ENCODE measurements at places on chromosomes 7 and 10.

- DNase-seq = no peak
These were observed 64.9 kb downstream of the SEC23IP start for GRCh38 chr10:119957451-119957850.

DNA sequence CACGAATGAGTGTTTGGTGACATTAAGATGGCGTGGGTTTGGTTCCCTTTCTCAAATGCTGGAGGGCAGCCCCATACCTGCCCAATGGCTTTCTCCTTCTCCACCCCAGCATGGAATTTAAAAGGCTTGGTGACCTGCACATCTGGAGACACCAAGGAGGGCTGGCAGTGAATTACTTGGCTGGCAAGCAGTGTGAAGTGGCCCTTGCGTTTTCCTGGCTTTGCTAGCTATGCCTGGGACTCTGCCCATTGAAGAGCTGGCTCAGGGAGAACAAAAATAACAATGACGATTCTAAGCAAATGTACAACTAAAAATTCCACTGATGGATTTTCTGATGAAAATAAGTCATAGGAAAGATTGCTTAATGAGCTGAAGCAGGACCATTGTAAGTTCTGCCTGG is 203.7 kb downstream of the CYP26A1 start:
- no peak for DNase-seq

GRCh38 chr10:70537398-70538194 is 59.0 kb downstream of the PALD1 start:
- DNase-seq = no peak

GRCh38 chr7:96416116-96416515 is 94.2 kb upstream of the SLC25A13 start:
- no peak for DNase-seq

GRCh38 chr7:8131694-8132605 is 130.0 kb downstream of the ICA1 start:
- no peak for DNase-seq

- DNase-seq = no peak
These were observed 101.4 kb downstream of the GPAM start for GRCh38 chr10:112082120-112082519.

- peak; percentile 58 for DNase-seq
These were observed 122.9 kb downstream of the RALA start for GRCh38 chr7:39746103-39746819.

- DNase-seq = no peak
These were observed 21.5 kb upstream of the CALD1 start for GRCh38 chr7:134757938-134758337.

DNA sequence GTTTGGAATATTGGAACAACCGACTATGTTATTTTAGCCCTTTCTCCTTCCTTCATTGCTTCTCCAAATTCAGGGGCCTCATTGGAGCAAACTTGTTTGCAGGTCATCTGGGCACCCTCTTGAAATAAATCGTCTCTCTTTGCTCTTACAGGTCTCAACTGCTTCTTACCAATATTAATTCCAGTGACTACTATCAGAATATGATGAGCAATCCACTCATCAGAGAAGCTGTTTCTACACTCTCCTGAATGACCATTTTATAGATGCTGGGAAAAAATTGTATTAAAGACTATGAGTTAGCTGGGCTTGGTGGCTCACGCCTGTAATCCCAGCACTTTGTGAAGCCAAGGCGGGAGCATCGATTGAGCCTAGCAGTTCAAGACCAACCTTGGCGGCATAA is 12.5 kb upstream of the HNRNPF start:
- no peak for DNase-seq

DNA sequence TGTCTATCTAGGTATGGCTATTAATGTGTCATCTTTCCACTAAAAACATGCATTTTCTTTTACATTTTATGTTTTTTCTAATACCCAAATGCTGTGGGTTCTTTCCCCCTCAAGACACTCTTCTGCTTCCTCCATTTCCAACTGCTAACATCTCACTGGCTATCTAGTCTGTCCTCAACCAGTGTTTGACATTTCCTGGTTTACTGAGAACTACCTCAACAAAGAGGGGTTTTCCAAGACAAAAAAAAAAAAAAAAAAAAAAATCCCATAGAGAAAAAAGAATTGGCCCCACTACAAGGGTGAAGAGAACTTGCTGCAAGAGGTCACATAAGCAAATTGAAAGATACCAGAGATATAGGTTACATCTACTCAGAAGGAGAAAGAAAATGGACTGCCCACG is 359.7 kb downstream of the CRPPA start:
- no peak for DNase-seq

DNA sequence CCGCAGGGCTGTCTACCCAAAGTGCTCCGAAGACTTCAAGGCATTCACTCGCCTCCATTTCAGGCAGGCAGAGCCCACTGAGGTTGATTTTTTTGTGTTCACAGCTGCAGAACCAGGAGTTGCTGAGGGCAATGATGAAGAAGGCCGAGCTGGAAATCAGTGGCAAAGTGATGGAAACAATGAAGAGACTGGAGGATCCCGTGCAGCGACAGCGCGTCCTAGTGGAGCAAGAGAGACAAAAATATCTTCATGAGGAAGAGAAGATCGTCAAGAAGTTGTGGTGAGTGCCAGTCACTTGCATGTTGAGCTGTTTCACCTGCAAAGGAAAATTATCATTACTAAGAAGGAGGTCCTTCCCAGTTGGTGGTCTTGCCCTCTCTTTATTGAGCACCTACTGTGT is 210.5 kb downstream of the ARHGAP21 start:
- DNase-seq = no peak

- DNase-seq = no peak
These were observed 697.6 kb downstream of the PHTF2 start for GRCh38 chr7:78496096-78496630.

- DNase-seq = no peak
These were observed 43.2 kb downstream of the ZRANB1 start for GRCh38 chr10:124985162-124985561.

GRCh38 chr7:117140921-117141320 is 181.9 kb downstream of the WNT2 start:
- no peak for DNase-seq

- DNase-seq = no peak
These were observed 712.7 kb upstream of the IGFBP3 start for GRCh38 chr7:46633630-46634240.

DNA sequence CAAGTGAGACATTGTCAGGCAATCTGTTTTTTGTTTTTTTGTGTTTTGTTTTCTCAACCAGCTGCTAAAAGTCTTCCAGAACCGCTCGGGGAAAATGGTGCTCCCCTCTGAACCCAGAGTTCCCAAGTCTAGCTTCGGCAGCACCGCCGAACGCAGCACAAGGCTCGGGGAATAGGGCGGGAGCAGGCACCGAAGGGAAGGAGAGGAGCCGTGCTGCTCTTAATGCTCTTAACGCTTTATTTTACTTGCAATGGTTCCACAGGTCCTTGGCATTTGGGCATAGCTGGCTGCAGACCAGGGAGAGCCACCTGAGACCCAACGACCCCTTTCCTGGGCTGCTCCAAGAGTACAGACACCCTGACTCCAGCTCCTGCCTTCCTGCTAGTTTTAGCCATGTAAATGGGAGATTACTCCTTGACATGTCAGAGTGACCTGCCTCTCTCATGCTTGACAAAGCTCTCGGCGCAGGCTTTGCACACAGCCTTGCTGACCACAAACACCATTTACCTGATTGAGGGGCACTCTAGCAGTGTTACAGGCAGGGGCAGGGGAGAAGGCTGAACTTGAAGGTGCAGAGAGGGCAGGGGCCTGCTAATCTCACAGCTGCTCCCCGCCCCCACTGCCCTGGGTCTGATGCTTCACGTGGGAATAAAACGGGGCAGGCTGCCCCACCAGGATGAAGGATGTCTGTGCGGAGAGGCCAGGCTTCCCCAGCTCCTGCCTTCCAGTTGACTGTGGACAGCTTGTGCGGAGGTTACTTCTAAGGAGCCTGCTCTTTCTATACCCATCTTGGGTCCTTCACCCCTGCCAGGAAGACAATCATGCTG is 58.6 kb upstream of the EFCAB10 start:
- no peak for DNase-seq

DNA sequence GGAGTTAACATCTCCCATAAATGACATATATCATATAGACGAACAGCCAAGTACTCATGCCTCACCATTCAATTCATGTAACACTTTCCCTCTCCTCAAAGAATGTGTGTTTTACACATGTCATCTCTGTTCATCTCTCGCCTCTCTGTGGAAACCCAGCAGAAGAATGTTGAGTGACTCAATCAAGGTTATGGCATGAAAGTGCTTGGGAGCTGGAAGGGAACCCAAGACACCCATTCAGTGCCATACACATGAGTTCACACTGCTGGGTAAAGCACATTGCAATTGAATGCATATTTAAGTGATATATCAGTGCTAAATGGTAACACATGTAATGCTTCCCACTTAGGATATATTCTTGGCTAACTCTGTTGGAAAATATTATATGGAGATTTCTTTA is 322.9 kb downstream of the PTEN start:
- DNase-seq = peak; percentile 95

GRCh38 chr7:115306586-115306985 is 384.7 kb downstream of the MDFIC start:
- DNase-seq = no peak

DNA sequence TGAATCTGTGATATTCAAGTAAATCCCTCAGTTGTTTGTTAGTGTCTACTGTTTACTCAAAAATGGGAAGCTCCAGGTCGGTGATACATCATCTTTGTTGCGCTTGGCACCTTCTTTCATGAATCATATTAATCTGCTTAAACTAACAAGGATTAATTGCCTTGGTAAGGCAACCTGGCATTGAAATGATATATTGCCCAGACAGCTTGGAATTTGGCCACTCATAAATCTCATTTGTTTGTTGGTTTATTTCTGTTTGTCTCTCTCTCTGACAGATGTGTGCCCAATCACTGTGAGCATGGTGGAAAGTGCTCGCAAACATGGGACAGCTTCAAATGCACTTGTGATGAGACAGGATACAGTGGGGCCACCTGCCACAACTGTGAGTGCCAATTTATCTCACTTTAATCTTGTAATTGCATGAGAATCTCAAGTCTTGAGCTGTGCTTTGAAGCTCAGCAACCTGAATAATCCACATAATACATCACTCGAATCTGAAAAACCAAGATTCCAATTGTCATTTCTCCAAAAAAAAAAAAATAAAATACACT is 1104.8 kb upstream of the C7orf33 start:
- no peak for DNase-seq

GRCh38 chr10:60385399-60385738 is 4.3 kb downstream of the ANK3 start:
- no peak for DNase-seq

GRCh38 chr7:80902019-80902418 is 16.8 kb downstream of the SEMA3C start:
- no peak for DNase-seq

DNA sequence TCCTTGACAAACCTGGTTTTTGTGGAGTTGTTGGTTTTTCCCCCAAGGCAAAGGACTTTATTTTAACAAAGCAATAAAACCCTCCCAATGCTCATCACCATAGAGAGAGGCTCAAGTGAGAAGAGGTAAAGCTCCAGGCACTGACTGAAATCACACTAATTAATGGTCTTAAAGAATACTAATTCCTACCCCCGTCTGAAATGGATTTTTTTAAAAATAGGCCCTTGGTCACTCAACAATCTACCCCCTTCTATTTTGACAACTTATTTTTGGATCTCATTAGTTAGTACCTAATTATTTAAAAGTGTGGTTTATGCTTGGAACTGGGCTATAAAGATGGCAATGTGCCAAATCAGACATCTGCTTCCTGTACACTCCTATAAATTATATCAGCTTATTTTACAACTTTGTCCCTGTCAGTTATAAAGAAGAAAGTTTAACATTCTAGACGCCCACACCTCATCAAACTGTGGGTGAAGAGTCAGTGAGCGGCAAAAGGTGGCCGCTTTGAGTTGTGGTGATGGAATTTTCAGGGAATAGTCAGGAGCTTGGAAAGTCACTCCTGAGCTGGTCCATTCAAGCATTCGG is 10.6 kb downstream of the GLI3 start:
- no peak for DNase-seq

DNA sequence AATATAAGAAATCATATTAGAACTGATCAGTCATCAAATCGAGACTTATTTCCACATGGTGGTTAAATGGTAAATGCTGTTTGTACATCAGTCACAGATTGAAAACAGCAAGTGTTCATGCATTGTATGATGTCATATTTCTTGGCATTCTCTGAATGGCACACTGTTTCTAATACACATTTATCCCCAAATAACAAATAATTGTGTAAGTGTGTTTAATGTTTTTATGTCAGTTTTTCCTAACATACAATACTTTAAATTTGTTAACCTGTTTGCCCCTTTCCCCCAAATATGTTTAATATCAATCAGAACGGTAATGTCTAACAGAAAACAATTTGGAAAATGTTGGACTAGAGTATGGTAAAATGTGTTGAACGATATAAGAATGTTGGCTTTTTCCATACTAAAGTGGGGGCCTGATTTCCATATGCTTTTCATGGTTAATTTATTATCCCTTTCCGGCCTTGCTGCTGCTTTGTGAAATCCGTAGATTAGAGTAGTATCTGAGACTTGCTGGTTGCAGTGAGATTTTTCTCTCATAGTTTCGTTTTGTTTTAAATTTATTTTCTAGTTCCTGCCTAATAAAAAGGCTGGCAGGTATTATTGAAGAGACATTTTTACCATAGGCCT is 23.7 kb downstream of the RAB18 start:
- DNase-seq = no peak

DNA sequence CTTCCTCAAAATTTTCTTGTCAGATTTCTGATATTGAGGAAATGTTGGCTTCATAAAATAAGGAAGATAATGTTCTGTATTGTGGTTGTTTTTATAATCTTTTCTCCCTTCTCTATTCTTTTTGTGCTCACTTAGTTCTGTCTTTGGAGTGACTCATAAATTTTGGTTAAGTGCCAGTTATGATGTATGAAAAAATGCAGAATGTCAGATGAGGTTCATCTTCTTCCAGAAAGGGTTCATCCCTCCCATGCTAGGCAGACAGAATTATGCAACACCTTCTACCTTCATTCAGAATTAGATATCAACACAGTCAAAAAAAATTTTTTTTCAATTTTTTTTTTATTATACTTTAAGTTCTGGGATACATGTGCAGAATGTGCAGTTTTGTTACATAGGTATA is 36.6 kb upstream of the CYP2C19 start:
- no peak for DNase-seq

DNA sequence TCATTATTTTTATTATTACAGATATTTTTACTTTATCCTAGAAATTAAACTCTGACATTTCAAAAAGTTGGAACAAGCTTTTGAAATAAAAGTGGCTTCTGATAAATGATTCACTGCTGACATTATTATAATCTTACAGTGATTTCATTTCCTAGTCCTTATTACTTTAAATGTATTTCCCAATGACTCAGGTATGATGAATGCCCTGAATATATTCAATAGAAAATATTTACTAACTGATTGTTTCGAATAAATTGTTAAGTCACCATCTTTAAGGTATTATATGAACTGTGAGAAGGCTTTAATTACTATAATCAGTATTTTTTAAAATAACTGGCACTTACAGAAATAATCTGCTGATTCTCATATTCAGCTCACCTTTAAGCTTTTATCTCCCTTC is 21.6 kb downstream of the DKK1 start:
- DNase-seq = no peak

GRCh38 chr10:129628823-129629222 is 161.8 kb downstream of the MGMT start:
- DNase-seq = no peak

- no peak for DNase-seq
These were observed 21.6 kb downstream of the GPR26 start for GRCh38 chr10:123687758-123688157.

Measured in fibroblast of skin of left biceps (primary cell).